Cardiac muscle cell (in vitro differentiated cells and primary cell): ENCODE measurements at places on chromosomes 3 and 15.
A peak's percentile ranks its signal among the peaks of the same experiment; 100 is the strongest.

DNA sequence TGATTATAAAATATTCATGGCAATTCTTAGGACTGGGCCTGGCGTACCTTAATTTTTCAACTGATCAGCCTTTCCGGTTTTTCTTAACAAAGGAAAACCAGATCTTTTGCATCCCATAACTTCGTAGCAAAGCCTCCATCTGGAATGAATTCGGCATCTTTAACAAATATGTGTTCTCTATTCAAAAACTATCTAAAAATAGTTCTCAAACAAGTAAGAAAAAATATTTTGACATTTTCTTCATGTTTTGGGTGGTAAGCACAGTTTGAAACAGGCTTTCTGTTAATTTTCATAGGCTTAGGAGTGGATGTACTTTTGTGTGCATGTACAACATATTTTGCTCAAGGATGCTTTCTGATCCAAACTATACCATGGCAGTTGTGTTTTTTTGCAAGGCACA is 55.1 kb downstream of the RBMS3 start:
- DNase-seq, result no peak

GRCh38 chr3:105823149-105823867 is 45.5 kb downstream of the CBLB start:
- peak; percentile 85 for DNase-seq

- DNase-seq, result no peak
These were observed 12.7 kb downstream of the TGM4 start for GRCh38 chr3:44887101-44887500.

DNA sequence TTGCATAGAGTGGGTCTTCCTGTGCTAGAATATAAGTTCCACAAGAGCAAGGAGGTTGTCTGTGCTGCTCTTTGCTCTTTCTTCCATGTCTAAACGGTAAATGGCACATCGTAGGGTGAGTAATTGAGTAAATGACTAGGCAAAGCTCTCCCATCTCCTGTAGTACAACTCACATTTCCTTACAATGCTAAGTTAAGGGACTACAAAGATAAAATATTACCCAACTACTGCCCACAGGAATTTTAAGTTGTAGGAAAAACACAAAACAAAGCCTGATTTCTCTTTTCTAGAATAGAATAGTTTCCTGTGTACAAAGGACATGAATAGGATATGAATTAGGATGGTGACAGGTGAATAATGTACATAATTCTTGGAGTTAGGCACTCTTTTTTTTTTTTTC is 19.9 kb upstream of the LRIG1 start:
- DNase-seq, result peak; percentile 76

GRCh38 chr15:67707520-67708283 is 117.6 kb upstream of the SKOR1 start:
- no peak for DNase-seq

DNA sequence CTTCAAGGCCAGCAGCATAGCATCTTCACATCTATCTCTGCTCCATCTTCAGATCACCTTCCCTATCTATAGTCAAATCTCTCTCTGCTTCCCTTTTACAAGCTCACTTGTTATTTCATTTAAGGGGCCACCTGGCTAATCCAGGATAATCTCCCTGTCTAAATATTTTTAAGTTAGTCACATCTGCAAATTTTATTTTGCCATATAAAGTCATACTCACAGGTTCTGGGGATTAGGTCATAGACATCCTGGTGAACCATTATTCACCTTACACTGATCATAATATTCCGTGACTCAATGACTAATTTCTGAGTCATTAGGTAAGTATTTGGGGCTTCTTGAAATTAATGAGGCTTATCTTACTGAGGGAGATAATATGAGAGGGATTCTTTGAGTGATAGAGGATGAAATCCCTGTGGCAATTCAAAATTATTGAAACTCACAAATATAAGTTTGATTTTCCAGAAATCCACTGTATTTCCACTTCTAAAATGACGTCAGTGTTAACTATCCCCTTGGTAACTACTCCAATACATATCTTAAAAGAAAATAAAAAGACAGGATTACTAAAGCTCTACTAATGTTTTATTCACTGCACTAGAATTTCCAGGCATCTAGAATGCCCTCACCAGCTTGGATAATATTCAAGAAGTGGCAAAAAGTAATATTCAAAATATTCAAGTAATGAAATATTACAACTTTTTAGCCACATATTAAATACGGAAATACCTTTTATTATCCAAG is 93.7 kb upstream of the RBMS3 start:
- DNase-seq, result peak; percentile 57
